Activated T-helper 1 cell treated with Interleukin-2 at 50 U/mL for 16 hours (primary cell): ENCODE measurements at places on chromosomes 4 and X.
A peak's percentile ranks its signal among the peaks of the same experiment; 100 is the strongest.

- peak; percentile 30 for DNase-seq
Observed at GRCh38 chr4:173370130-173370476, 651 bp upstream of the SAP30 start.

DNA sequence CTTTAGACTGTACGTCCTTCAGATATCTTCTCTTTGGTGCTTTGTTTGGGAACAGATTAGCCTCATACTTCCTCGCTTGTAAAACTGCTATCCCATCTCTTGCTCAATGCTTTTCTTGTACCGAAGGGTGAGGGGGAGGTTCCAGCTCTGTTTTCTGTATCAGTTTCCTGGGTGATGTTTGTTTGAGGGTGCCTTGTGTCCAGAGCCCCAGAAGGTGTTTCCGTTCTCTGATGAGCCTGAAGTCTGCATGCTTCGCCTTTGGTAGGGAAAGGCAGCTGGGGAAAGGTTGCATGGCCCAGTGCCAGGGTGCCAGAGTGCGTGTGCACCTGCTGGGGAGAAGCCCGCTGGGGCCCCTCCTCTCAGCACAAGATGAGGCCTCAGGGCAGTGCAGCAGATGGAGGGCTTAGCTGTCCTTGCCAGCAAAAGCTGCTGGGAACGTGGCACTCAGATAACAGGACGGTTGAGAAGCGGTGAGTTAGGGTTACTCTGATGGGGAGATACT is 73.7 kb downstream of the TBL1X start:
- DNase-seq, result no peak

DNA sequence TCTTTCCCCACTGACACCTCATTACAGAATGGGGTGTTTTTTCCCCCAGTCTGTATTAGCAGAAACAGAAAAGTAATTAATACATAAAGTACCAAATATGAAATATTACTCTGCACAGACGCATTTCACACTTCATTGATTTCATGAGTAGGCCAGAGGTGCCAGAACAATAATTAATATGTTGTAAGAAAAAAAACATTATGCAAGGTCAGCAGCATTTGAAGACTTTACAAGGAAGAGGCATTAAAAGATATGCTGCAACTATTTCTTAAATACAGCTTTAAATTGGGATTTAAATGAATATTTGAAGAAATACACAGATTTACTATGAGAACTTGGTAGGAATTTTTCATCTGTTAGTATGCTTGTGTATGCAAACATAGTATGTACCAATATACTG is 37.7 kb downstream of the NAA11 start:
- no peak for DNase-seq

- DNase-seq, result no peak
Observed at GRCh38 chrX:68914479-68914946, 85.7 kb downstream of the EFNB1 start.

DNA sequence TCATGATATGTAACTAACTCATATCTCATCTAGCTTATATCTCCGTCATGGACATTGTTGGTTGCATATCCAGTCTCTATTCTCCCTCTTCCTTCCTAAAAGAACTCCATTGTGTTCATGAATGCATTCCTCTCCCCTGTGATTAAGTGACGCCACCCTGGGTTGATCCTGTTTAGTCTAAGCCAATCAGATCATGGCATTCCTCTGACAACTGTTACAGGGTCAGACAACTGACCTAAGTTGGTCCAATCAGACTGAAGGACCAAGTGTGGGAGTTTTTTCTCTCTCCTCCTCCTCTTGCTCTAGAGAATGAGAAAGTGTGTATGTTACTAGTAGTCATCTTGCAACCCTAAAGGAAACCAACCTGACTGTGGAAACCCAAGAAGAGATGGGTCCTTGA is 3.6 kb downstream of the APOO start:
- no peak for DNase-seq

GRCh38 chr4:115110191-115111181 is 2.9 kb downstream of the NDST4 start:
- DNase-seq, result no peak

DNA sequence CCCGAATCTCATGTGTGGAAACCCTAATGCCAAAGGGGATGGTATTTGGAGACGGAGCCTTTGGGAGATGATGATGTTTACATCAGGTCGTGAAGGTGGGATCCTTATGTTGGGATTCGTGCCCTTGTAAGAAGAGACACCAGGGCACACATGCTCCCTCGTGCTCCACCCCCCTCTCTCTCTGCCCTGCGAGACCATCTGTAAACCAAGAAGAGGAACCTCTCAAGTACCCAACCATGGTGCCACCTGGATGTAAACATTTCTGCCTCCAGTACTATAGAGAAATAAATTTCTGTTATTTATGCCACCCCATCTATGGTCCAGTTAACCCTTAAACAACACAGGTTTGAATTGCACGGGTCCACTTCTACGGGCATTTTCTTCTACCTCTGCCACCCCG is 179.4 kb downstream of the DHRSX start:
- DNase-seq, result no peak

GRCh38 chrX:11329021-11329420 is 35.8 kb downstream of the AMELX start:
- DNase-seq, result no peak

DNA sequence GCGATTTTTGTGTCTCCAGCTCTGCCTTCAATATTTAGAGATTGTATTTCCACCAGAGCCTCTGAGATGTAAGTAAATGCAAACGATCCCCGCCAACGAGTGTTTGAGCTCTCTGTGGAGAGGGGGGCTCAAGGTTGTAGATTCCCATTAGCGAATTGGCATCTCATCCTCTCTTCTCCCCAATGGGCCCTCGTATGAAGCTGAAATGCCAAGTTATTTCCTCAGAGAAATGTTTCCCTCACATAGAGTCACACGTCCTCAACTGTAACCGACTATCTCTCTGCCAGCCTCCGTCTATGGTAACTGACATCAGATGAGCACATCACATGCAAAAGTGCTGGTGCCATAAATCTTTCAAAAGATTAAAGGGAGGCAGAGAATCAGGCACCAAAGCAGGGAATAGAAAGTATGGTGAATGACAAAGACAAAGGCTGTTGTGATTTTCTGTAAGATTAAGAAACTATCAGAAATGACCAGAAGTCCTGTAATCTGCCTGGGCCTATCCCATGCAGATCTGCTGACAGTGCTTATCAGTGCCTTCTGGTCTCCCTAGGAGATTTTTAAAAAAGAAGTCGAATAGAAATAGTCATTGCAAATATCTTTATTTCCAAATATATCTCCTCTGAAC is 157.1 kb downstream of the PDGFRA start:
- no peak for DNase-seq

GRCh38 chrX:10203617-10204016 is 46.8 kb downstream of the CLCN4 start:
- DNase-seq, result no peak

GRCh38 chr4:37476691-37477090 is 209.5 kb downstream of the RELL1 start:
- DNase-seq, result no peak

DNA sequence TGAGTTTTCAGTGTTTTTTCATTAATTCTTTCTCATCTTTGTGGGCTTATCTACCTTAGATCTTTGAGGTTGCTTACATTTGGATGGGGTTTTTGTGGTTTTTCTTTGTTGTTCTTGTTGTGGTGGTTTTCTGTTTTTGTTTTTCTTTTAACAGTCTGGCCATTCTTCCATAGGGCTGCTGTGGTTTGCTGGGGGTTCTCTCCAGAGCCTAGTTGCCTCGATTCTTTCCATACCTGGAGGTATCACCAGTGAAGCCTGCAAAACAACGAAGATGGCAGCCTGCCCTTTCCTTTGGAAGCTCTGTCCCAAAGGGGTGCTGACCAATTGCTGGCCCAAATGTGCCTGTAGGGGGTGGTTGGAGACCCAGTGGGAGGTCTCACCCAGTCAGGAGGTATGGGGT is 168.6 kb upstream of the CLNK start:
- no peak for DNase-seq

- DNase-seq, result no peak
Observed at GRCh38 chrX:74250574-74250973, 53.4 kb upstream of the ZCCHC13 start.

DNA sequence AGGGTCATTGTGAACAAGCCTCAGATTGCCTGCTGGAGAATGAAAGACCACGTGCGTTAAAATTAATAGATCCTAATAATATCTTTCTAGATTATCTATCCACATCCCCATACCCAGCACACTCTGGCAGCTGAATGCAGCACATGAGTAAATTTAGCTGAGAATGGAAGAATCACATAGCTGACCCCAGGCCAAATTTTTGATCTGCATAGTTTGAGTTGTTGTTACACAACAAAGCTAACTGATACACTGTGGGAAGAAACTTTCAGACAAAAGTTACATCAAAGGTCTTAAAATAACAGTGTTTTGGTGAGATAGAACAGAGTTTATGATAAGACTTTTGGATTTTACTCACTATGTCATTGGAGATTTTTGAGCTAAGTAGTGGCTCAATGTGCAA is 72.4 kb upstream of the ANXA10 start:
- no peak for DNase-seq

- no peak for DNase-seq
Observed at GRCh38 chr4:41517121-41517520, 20.8 kb upstream of the LIMCH1 start.

GRCh38 chr4:38102957-38103588 is 142.9 kb downstream of the PTTG2 start:
- no peak for DNase-seq

GRCh38 chr4:8771666-8772065 is 100.0 kb downstream of the HMX1 start:
- DNase-seq, result no peak

GRCh38 chr4:125849869-125850268 is 535.1 kb downstream of the FAT4 start:
- no peak for DNase-seq

DNA sequence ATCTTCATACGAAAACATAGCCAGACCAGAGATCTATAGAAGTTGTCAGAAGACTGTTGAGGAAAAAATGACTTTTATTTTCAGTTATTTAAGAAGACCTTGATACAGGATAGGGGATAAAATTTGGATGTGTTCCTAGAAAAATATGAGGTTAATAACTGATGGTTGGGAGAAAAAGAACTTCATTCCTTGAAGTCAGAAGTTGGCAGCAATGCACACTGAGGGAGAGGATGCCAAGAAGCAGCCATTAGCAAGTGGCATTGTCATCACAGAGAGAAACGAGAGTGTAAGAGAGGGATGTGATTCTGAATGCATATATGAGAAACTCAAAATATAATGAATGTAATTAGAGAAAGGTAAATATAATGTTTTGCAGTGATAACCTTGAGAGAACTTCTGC is 382.1 kb upstream of the EPHA5 start:
- no peak for DNase-seq

- no peak for DNase-seq
Observed at GRCh38 chr4:81572402-81572801, 100.7 kb upstream of the RASGEF1B start.

GRCh38 chrX:120377715-120378114 is 15.8 kb downstream of the ATP1B4 start:
- DNase-seq, result no peak

- DNase-seq, result no peak
Observed at GRCh38 chr4:71558248-71558647, 219.4 kb downstream of the SLC4A4 start.

DNA sequence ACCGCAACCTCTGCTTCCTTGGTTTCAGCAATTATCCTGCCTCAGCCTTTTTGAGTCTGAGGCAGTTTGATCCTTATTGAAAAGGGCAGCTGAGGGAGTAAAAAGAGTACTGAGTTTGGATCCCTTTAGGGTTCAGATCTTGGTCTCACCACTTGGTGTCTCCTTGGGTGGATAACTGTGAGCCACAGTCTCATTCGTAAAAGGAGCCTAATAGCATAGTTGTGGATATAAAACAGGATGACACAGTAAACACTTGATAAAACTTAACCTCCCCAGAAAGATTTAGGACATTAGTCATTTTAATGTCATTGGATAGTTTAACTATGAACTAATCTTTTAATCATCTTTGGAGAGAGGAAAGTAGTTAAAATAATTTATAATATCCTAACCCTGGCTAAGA is 173.0 kb downstream of the ANK2 start:
- no peak for DNase-seq

GRCh38 chr4:60682901-60683300 is 517.2 kb upstream of the ADGRL3 start:
- DNase-seq, result no peak

DNA sequence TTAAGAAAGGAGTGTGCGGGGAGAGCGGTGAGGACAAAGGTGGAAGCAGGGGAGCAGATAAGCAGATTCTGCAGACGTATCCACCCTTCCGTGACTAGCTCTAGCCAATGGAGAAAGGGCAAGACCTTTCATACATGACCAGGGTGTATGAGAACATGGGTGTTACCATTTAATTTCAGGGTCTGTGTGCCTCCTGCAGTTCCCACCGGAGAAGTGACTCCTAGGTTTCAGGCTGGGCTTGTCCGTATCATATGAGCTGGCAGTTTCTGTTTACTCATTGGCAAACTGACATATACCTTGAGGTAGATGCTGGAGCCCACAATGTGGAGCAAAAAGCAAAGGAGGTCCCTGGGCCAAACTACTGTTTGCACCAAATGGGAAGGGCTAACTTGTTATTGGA is 6.8 kb downstream of the RBM47 start:
- DNase-seq, result no peak

GRCh38 chrX:139203651-139204570 is 326.6 kb upstream of the F9 start:
- DNase-seq, result no peak

GRCh38 chr4:126991965-126992364 is 640.8 kb upstream of the INTU start:
- DNase-seq, result no peak

- no peak for DNase-seq
Observed at GRCh38 chr4:70556856-70557255, 35.2 kb upstream of the AMBN start.

DNA sequence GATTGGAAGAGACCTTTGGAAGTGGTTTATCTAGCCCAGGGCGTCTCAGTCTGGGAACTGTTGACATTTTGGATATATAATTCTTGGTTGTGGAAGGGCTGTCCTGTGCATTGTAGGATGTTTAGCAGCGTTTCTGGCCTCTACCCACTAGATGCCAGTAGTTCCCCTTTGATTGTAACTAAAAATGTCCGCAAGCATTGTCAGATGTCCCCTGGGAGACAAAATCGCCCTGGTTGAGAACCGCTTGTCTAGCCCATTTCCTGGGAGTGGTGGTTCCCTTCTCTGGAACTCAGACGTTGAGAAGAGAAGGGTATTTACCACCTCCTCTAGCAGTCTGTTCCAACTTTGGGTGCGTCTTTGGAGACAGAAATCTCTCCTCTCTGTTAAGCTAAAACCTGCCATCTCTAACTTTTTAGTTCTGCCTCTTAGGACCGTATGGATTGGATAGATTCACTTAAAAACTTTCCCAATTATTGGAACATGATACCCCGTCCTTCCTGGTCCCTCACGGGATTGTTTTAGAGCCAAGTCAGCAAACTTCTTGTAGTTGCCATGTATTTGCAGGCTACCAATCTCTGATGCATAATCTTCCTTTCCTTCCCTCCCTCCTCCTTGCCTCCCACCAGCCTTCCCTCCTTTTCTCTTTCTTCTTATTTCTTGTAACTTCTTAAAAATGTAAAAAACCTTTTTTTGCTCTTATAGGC is 13.9 kb downstream of the TMEM165 start:
- no peak for DNase-seq
